ENCODE measurements at places on chromosomes 1 and 21.

DNA sequence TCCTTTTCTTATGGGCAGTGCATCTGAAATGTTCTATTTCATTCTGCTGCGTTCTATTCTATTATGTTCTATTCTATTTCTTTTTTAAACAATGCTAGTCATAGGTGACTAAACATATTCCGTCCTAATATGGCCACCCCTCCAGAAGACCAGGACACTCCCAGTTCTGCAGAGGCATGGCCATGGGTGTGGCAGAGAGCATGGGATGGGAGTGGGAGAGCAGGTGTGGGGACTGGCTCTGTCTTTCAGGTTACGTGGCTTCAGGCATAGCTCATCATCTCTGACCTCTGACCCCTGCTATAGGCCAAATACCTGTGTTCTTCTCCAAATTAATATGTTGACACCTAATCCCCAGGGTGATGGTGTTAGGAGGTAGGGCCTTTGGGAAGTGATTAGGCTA lies 33.4 kb upstream of the TLR5 start:
- DNase-seq: no peak

GRCh38 chr1:19615438-19615837 lies 28.7 kb upstream of the NBL1 start:
- DNase-seq: no peak

- DNase-seq: no peak
Observed at GRCh38 chr1:41670217-41670957, 185.9 kb upstream of the EDN2 start.

- no peak for DNase-seq
Observed at GRCh38 chr1:3290438-3290837, 164.0 kb upstream of the ARHGEF16 start.

DNA sequence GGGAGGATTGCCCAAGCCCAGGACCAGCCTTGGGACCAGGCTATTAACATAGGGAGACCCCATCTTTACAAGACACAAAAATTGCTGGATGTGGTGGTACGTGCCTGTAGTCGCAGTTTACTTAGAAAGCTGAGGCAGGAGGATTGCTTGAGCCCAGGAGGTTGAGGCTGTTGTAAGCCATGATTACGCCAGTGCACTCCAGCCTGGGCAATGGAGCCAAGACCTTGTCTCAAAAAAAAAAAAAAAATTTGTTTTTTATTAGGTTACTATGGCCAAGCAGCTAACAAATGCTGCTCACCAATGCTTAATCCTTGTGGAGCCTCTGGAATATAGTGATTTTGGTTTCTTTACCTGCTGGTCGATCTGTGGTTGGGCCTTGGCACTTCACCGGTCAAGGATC lies 8.8 kb downstream of the ARID1A start:
- no peak for DNase-seq

DNA sequence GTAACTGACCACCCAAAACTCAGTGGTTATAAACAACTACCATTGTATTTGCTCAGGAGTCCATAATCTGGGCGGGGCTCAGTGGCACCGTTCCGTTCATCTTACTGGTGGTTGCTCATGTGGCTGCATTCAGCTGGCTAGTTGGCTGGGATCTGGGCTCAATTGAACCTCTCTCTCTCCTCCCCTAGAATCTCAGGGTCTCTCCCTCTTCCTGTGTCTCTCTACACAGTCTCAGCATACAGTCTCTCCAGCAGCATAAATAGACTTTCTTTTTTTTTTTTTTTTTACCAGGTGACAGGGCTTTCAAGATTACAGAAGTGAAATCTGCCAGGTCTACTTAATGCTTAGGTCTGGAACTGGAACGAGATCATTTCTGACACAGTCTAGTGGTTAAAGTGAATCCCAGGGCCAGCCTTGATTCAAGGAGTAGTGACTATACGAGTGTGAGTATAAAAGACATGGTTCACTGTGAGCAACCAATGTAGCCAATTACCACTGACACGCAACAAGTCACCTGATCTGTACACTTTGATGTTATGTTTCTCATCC lies 193.7 kb upstream of the ESRRG start:
- no peak for DNase-seq

GRCh38 chr1:29282924-29283803 lies 46.8 kb downstream of the PTPRU start:
- DNase-seq: peak; percentile 11

DNA sequence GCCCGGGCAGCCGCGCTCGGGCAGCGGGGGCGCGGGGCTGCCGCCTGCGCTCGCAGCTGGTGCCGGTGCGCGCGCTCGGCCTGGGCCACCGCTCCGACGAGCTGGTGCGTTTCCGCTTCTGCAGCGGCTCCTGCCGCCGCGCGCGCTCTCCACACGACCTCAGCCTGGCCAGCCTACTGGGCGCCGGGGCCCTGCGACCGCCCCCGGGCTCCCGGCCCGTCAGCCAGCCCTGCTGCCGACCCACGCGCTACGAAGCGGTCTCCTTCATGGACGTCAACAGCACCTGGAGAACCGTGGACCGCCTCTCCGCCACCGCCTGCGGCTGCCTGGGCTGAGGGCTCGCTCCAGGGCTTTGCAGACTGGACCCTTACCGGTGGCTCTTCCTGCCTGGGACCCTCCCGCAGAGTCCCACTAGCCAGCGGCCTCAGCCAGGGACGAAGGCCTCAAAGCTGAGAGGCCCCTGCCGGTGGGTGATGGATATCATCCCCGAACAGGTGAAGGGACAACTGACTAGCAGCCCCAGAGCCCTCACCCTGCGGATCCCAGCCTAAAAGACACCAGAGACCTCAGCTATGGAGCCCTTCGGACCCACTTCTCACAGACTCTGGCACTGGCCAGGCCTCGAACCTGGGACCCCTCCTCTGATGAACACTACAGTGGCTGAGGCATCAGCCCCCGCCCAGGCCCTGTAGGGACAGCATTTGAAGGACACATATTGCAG lies 3.0 kb downstream of the ARTN start:
- no peak for DNase-seq

DNA sequence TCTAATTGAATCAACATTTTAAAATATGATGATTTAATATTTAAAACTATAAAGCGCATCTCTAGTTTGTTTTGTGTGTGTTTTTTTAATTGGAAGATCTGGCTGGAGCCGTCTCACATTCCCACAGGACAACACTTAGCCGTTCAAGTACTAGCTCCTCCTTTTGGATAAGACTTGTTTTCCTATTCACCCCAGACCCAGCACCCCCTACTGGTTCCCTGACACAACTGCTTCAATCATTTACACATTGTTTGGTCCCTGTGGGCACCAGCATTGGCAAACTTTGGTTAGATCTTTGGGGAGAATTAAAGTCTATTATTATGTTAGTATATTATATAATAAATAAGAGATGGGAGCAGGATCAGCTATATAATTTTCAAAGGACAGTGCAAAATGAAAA lies 34.5 kb downstream of the TYW3 start:
- no peak for DNase-seq

- no peak for DNase-seq
Observed at GRCh38 chr1:196144588-196144987, 463.7 kb downstream of the KCNT2 start.

- no peak for DNase-seq
Observed at GRCh38 chr1:198169672-198170071, 12.9 kb downstream of the NEK7 start.

DNA sequence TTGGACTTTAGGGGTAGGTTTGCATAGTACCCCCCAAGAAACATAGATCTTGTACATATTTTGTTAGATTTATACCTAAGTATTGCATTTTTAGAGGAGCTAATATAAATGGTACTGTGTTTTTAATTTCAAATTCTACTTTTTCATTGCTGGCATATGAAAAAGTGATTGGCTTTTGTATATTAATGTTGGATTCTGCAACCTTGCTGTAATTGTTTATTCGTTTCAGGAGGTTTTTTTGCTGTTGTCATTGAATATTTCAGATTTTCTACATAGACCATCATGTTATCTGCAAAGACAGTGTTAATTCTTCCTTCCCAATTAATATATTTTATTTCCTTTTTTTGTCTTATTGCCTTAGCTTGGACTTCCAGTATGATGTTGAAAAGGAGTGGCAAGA lies 23.0 kb upstream of the EDARADD start:
- no peak for DNase-seq

- DNase-seq: no peak
Observed at GRCh38 chr1:32377541-32378220, 15.3 kb downstream of the TSSK3 start.

DNA sequence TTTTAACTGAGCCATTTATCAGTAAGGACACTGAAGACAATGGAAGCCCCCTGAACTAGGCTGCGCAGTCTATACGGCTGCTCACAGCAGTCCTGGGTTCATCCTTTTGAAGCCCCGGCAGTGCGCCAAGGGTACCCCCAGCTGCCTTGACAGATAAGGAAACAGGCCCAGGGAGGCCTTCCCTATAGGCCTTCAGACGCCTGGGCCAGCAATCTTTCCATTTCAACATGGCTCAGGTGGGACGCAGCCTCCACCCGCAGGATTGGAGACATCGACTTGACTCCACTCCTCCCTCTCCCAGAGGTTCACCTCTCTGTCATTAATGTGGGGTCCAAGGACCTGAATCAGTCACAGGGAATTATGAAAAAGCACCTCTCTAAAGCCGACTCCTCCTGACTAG lies 2.8 kb upstream of the LYPD8 start:
- DNase-seq: no peak

DNA sequence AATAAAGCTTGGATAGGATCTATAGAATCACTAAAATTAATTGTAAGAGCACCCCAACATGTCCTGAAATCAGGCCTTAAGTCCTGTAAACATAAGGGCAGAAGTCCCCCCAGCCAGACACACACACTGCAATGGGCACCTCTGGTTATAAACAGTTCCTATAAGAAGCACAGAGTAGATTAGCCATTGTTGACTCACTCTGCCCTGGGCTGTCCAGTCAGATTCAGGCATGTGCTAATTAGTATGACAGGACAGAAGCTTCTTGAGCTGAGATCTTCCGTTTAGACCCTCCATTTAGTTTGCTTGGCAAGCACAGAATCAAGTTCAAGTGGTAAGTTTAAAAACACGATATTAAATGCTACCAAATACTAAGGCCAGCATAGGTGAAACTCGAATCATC lies 11.8 kb upstream of the DENND1B start:
- no peak for DNase-seq
